Globus pallidus (tissue), 1 donor: ENCODE measurements at places on chromosomes 1 and 21.
A peak's percentile ranks its signal among the peaks of the same experiment; 100 is the strongest.

DNA sequence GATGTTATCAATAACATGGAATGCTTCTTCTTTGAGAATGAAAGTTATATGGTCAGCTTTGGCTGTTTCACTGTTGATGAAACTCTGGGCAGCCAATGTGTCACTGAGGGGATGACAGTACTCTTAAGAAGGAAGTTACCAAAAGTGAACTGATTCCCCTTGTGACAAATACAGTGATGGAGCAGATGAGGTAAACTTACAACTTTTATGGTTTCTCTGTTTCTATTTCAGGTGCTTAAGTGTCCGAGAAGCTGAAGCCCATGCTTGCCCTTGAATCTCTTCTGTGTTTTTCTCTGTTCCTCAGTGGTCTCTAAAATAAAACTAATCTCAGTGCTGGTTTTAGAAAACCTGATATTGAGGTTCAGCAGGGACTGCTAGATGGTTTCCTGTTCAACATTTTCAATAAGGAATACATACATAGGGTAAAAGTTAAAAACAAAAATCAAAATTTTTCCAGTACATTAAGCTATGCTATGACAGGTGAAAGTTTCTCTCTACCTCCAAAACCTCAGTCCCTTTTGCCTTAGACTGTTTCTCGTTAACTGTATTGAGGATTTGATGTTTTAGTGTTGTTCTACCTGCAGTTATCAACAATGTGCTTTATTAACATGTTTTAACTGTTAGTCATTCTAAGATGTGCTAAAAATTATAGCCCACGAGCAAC lies 454.4 kb upstream of the ADGRL4 start:
- no peak for DNase-seq

GRCh38 chr1:169326261-169326955 lies 41.2 kb downstream of the NME7 start:
- no peak for DNase-seq

GRCh38 chr1:203126151-203126865 lies 1.2 kb upstream of the ADORA1 start:
- no peak for DNase-seq

- no peak for DNase-seq
Measured at GRCh38 chr1:152699746-152700145, 1.6 kb downstream of the LCE2A start.

- DNase-seq: no peak
Measured at GRCh38 chr1:214702556-214702955, 99.6 kb downstream of the CENPF start.

DNA sequence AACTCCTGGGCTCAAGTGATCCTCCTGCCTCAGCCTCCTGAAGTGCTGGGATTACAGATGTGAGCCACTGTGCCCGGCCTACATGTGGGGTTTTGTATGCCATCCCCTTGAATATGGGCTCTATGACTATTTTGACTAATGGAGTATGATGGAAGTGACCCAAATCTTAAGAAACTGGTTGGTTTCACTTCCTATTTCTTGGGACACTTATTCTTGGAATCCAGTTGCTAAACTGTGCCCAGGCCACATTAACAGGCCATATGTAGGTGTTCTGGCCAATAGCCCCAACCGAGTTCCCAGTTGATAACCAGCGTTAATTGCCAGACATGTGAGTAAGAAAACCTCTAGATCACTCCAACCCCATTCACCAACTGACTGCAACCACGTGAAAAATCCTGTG lies 36.3 kb upstream of the CLIC4 start:
- no peak for DNase-seq

DNA sequence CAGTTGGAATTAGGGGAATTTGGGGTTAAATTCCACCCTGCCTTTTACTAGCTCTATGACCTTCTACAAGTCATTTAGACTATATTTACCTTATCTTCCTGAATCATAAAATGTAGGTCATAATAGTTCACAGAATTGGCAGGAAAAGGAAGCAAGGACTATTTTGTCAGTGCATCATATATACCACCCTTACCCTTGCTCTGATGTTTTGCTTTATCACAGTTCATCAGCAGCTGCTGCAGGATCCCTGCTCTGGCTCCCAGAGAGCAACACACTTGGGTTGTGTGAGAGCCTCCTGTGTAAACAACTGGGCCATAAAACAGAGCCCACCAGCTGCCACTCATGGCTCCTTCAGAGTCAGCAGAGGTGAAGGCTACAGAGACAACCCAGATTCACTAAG lies 631.6 kb upstream of the CAMK1G start:
- no peak for DNase-seq

GRCh38 chr1:47678464-47678980 lies 240.7 kb downstream of the FOXD2 start:
- DNase-seq: no peak

- no peak for DNase-seq
Measured at GRCh38 chr1:111148376-111148881, 8.4 kb downstream of the CEPT1 start.

DNA sequence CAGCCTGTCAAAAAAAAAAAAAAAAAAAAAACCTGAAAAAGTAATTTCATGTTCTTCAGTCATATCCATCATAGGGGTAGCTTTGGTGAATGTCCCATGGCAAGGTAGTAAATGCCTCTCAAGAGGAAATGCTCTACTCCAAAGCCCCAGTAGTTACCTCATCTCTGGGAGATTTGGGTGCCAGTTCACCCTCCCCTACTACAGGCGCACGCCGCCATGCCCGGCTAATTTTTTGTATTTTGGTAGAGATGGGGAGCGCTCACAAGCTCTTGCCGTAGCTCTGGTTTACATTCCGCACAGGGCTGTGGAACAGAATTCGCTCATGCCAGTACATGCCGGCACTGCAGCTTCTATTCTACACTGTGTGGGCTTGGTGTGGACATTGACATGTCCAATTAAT lies 13.7 kb downstream of the PIK3CD start:
- no peak for DNase-seq

- no peak for DNase-seq
Measured at GRCh38 chr1:84862810-84863251, 30.2 kb downstream of the LPAR3 start.

- no peak for DNase-seq
Measured at GRCh38 chr1:60037669-60038068, 35.9 kb downstream of the C1orf87 start.

- no peak for DNase-seq
Measured at GRCh38 chr1:240387051-240387450, 224.9 kb downstream of the GREM2 start.

DNA sequence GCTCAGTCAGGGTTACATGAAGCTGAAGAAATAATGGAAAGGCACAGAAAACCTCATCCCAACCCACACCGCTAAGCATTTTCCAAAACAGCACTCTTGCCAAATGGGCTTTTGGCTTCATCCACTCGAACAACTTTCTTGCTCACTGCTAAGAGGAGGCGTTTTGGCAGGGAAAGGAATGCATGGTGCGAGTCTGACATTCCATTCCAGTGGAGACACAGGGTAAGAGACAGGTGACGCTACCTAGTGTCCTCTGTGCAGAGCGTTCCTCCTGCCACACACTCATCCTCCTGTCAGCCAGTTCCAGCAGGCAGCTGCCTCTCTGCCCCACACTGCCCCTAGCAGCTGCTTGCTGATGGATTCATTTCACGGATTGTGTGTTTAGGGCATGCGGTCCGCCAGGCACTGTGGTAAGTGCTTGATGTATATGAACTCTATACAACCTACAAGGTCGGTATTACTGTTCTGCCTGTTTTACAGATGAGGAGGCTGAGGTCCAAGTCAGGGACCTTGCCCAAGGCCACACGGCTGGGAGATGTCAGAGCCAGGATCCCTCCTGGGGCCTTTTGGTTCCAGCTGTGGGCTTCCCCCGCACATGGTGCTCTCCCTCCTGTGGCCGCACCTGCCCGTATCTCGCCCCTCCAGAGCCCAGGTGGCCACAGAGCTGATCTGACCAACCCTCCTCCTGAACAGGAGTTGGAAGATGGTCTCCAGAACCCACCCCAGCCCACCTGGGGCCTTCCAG lies 25.7 kb upstream of the BACE2 start:
- no peak for DNase-seq

GRCh38 chr1:65393347-65393746 lies 27.1 kb upstream of the LEPR start:
- DNase-seq: no peak

GRCh38 chr1:8510041-8510823 lies 192.3 kb downstream of the SLC45A1 start:
- DNase-seq: peak; percentile 54
